ENCODE measurements at places on chromosomes 7 and 10.

DNA sequence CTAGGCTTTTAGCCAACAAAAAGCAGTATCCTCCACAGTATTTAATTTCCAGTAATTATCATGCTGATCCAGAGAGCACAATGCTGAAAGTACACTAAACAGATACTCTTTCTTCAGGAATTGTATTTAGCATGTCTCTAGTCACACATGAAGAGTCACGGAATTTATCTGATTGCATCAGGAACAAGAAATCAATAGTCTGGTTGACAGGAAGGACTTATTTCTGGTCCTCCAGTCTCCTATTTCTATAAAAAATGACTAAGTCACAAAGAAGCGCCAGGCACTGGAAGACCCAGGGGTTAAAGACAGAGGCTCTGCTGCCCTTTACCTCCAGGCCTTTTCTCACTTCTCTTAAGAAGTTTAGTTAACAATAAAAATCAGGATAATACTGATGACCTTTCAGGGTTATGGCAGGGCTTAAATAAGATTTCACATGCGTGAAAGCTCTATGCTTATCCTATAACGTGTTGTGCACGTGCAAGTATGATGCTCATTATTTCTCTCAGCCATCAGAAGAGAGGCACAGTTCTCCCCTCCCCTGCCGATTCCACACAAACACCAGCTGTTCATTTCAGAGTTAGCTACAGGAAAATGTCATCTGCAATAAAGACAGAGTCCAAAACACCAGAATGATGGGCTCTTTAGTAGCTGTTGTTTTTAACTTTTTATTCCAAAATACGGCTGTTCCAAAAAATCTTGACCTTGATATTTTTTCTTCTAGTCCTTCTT lies 36.9 kb downstream of the SLC26A4 start:
- no peak for DNase-seq

DNA sequence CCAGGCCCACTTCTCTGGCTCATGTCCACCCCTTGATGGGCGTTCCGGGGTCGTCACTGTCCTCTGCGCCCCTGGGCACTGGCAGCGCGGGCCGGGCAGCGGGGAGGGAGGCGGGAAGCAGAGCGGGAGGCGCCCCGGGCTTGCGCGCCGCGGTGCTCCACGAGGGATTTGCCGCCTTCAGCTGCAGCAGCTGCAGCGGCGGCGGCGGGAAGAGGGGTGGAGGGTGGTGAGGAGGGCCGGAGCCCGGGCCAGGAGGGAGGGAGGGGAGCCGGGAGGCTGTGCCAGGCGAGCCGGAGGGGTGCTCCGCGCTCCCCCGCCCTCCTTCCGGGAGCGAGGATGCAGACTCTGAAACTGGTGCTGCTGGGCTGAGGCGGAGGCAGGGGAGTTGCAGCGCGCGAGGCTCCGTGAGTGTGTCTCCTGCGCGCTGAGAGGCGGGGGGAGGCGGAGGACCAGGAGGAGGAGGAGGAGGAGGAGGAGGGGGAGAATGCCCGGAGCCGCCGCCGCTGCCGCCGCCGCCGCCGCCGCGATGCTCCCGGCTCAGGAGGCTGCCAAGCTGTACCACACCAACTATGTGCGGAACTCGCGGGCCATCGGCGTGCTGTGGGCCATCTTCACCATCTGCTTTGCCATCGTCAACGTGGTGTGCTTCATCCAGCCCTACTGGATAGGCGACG lies at the start of gene LHFPL3:
Gene LHFPL3 (plus strand): TSS at position 308 of the 674 bp plus-strand sequence.
- no peak for DNase-seq

GRCh38 chr7:75732764-75733630 lies 5.7 kb downstream of the HIP1 start:
- DNase-seq: peak; percentile 59

- DNase-seq: no peak
Measured at GRCh38 chr10:118052816-118053215, 6.1 kb upstream of the RAB11FIP2 start.

- DNase-seq: no peak
Measured at GRCh38 chr10:9833942-9834341, 1183.7 kb upstream of the CELF2 start.

- no peak for DNase-seq
Measured at GRCh38 chr10:86968271-86968993, at the start of gene ADIRF. TSS of gene ADIRF (plus strand) at chr10:86968482. CDS start at chr10:86968545, 63 bp downstream.

DNA sequence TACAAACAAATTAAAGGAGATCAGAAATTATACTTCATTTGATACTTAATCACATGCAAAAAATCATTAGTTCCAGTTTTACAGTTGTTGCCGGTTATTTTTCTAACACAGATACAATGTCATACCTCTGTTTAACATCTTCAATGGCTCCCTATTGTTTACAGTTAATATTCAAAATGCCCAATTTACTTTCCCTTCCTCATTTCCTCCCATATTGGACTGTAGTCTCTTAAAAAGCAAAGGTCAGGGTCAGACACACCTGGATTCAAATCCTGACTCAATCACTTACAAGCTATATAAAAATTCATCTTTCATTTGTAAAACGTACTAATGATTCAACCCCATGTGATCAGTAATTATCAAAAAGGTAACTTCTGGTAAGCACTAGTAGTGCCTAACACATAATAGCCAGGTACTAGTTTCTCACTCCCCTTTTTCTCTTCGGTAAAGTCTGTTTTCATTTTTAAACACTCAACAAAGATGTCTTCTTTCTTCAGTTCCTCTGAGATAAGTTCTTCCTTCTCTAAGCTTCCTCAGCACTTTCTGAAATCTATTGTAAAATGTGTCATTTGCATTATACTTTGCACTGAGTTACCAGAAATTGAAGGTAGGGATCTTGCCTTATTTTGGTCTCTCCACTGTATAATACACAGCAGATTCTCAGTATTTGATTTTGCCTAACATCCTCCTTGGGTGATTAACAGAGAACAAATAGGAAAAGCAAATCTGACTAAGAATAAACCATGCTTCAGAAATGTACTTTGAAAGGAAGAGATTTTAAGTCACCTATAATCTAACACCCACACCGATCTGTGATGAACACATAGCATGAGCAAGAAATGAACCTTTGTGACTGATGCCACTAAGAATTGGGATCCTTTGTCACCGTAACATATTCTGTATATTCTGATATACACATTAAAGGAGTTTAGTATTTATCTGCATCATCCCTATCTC lies 16.1 kb downstream of the KMT2C start:
- no peak for DNase-seq

DNA sequence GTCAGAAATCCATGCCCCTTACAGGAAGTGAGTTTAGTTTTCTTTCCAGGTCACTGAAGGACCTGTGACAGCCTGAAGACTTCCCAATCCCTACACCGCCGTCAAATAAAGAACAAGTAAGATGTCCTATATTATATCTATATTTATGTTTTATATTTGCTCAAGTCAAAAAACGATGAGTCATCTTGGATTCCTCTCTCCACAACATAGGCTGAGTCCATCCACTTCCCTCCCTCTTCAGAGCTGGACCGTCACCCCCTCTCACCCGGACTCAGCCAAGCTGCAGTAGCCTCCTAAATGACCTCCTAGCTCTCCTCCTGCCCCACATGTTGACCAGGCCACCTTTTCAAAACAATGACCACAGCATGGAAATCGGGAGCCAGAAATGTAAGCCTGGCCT lies 53.5 kb downstream of the GLI3 start:
- DNase-seq: no peak

DNA sequence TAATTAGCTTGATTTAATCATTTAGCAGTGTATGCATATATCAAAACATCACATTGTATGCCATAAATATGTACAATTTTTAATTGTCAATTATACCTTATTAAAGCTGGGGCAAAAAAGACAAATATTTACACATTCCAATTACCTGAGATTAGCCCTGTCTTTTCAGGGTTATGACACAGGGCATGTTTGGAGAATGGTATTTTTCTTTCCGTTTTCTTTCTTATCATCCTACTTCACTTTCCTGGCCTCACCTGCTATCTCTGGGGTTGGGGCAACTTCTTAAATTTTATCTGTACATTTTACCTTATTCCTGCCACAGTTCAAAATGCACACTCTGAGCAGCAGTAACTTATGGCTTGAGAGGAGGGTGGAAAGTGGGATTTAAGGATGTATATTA lies 285.9 kb downstream of the DOCK4 start:
- DNase-seq: no peak

- no peak for DNase-seq
Measured at GRCh38 chr7:131501422-131501821, 55.0 kb downstream of the PODXL start.

DNA sequence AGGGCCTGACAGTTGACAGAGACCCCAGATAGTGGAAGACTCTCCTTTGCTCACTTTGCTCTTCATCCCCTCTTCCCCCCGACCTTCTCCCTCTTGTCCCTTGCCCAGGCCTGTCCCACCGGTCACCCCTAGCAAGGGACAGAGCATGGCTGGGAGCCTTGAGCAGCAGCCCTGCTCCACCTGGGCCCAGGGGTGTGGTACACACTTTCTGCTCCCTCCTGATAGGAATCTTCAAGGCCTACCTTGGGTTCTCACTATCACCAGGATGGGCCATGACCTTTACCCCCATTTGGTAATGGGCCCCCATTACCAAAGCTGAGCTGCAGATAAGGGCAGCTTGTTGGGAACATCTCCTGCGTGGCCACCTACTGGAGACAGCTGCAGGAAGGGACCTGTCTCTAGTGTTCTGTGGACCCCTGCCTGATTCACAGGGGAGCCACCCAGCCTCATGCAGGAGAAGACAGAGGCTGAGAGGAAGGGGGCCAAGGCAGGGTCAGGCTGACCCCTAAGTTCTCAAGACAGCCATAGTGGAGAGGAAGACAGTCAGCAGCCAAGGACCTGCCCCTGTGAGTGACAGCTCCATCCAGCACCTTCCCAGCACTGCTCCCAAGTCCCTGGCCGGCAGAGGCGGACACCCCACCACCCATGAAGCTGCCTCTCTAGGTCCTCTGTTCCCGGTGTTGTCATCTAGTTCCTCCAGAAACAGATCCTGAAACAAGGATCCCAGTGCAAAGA lies 913 bp upstream of the NPC1L1 start:
- no peak for DNase-seq

DNA sequence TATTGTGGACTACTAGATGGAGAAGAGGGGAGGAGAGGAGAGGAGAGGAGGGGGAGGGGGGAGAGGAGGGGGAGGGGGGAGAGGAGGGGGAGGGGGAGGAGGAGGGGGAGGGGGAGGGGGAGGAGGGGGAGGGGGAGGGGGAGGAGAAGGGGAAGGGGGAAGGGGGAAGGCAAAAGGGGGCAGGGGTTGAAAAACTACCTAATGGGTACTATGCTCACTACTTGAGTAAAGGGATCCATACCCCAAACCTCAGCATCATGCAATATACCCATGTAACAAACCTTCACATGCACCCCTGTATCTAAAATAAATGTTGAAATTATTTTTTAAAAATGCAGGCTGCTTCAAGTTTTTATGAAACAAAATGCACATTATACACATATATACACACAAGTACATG lies 15.1 kb upstream of the LMOD2 start:
- DNase-seq: no peak

Data from HFF-Myc (cell line).